Activated naive CD4-positive, alpha-beta T cell treated with anti-CD3 and anti-CD28 coated beads, Interleukin-2, amount 10 ng/mL, durations not matched to agents 7 days and 5 days (primary cell): ENCODE measurements at places on chromosomes 2 and 18.
A peak's percentile ranks its signal among the peaks of the same experiment; 100 is the strongest.

DNA sequence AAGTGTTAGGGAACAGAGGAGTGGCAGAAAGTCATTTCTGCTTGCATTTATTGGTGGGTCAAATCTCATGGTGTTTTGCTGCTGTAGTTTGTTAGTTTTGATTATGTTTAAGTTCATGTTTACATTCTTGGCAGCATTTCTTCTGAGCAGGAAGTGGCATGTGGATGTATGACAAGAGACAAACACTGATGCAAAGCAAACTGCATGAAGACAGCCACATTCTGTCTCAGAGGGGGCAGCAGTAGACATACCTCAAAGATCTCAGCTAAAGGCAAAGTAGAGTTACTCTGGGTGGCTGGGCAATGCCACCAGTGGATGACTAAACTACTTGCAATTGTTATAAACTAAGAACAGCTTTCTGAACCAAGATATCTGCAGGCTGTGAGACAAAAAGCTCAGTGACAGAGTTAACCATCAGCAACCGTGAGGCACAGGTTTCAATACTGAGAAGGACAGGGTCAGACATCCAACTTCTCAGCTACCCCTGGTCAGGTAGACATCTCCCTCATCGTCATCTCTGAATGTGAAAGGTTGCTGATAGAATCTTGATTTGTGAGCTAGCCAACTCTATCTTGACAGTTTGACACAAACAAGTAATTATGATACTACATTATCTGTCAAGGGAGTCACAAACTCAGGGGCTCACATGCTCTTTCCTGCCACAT lies 16.4 kb downstream of the GALNT3 start:
- no peaks in the 10 kb centered on the region for H3K27me3 ChIP-seq
- no peak overlapping the region for H3K4me3 ChIP-seq
- no peak for DNase-seq
- H3K27ac ChIP-seq = peak overlapping the region; percentile 47

DNA sequence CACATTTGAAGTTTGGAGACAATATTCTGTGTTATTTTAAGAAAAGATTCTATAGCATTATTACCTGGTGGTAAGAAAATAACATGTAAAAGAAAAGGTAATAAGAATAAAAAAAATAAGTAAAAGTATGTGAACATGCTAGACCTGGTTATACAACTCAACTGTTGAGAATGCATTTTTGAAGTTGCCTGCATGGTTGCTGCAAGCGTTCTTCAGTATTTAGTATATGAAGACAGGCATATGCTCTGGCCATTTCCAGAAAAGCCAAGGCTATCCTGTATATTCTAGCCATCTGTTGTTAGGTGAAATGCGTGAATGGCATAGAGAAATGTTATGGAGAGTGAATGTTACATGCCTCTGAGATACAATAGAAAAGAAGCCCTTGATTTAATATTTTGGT lies 6.8 kb upstream of the MMADHC start:
- peaks cover 13% of the 10 kb centered on the region for H3K4me1 ChIP-seq
- H3K4me3 ChIP-seq = no peak overlapping the region
- H3K27me3 ChIP-seq = peaks cover 37% of the 10 kb centered on the region
- DNase-seq = no peak

DNA sequence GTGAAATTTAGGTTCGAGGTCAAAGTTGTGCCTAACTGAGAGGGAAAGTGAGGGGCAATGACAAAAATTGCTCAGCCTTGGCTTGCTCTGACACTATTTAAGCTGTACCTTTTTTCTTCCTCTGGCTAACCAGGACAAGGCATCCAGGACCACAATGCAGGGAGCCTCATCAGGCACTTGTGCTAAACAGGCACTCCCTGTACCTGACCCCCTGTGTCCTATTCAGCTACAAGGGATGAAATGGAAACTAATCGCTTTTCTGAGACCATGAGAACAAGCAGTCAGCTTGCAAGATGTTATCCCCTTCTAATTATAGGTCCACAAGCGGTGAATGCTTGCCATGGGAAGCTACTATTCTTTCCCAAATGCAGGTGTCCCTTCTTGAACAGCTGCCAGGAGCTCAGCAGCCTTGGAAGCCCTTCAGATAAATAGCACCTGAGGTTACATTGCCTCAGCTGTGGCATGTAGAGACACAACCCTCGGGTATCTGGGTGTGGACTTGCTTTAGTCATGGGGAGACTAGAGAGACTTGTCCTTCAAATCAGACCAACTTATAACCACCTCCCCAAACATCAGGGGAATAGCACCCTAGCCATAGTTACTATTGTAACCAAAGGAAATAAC lies 19.1 kb upstream of the ITGA6 start:
- H3K27ac ChIP-seq = no peak overlapping the region
- H3K4me3 ChIP-seq = no peak overlapping the region
- no peaks in the 10 kb centered on the region for H3K36me3 ChIP-seq
- no peaks in the 10 kb centered on the region for H3K4me1 ChIP-seq

- no peaks in the 10 kb centered on the region for H3K27me3 ChIP-seq
- no peak overlapping the region for H3K27ac ChIP-seq
- H3K4me1 ChIP-seq = peaks cover 4% of the 10 kb centered on the region
- peaks cover 2% of the 10 kb centered on the region for H3K36me3 ChIP-seq
- DNase-seq = no peak
Observed at GRCh38 chr18:12017081-12017480, 35.8 kb downstream of the IMPA2 start.

DNA sequence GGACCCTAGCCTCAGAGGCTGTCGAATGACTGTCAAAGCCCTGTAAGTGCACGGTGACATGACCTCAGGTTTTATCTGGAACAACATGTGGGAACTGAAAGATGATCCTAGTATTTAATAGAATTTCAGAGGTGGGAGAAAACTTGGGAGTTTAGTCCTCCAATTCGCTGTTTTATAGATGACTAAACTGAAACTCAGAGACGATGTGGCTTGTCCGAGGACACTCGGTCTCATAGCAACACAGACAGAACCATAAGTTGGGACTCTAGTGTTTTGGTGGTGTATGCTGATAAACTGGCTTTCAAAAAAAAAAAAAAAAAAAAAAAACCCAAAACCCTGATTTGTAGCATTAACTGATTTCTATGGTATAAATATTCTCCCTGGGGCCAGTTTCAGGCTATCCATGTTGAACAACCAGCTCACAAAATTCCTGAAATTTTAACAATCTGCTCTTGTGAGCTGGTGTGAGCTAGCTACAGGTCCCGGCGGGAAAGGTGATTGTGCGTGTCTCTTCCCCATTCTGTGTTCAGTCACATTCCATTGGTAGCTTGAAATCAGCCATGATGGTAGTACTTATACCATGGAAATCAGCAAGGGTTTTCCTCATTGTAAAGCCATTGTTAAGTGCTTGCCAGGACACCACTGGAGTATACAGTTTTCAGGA lies 195.5 kb upstream of the EPAS1 start:
- H3K4me1 ChIP-seq = peaks cover 16% of the 10 kb centered on the region
- no peak overlapping the region for H3K27ac ChIP-seq
- peaks cover 3% of the 10 kb centered on the region for H3K36me3 ChIP-seq
- DNase-seq = no peak
- no peak overlapping the region for H3K4me3 ChIP-seq

- peaks cover 32% of the 10 kb centered on the region for H3K4me1 ChIP-seq
- no peak overlapping the region for H3K4me3 ChIP-seq
- H3K27ac ChIP-seq = no peak overlapping the region
Observed at GRCh38 chr2:113135317-113135716, 7.9 kb downstream of the IL1RN start.
